ENCODE measurements at places on chromosomes 16 and 17. TPM values are rescaled to one million over a fixed set of nuclear protein-coding genes. Genes with fewer than 3 reads are reported as not detected.

DNA sequence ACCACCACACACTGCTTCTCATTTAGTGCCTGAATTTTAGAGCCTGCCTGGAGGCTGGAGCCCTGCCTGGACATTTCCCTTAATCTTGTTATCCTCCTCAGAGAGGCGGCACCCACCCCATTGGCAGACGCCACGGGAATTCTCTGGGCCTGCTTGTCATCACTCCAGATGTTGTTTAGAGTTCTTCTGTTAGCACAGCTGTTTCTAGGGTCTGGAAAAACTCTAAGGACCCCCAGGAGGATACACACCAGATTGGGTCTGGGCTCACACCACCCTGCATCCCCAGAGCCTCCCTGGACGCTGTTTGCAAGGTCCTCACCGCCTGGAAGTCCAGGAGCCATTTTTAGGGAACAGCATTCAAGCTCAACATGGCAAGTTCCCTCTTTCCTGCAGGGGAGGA is 565 bp upstream of the XAF1 start:
- DNase-seq = peak; percentile 76

GRCh38 chr17:72726936-72727335 is 365.6 kb downstream of the SLC39A11 start:
- no peak for DNase-seq

GRCh38 chr17:76969598-76970172 is 101.5 kb downstream of the MGAT5B start:
- no peak for DNase-seq

GRCh38 chr17:57766318-57766943 is 21.3 kb upstream of the CCDC182 start:
- DNase-seq = no peak

Gene INCA1
- total RNA-seq = 1.2 TPM

DNA sequence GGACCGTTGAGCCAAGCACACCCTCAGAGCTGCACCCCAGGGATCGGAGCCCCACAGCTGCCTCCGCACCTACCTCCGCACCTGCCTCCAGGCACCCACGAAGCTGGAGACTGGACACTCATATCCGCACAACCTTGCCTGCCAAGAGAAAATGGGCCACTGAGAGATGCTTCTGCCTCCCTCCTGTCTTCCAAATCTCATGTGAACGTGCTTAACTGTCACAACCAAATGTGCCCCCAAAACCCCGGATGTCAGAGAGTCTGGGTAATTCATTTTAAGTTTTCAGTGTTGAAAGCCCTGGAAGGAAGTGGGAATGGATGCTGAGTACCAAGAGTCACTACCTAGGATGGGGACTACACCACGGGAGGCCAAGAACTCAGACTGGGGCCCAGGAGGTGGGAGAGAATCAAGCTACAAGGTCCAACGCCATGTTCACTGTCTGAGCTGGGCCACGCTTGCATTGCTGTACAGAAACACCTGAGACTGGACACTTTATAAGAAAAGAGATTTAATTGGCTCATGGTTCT is 49.5 kb upstream of the MEAK7 start:
- no peak for DNase-seq

Gene OR3A2
- total RNA-seq = not detected

Gene SLC12A4
- total RNA-seq = 139 TPM

GRCh38 chr17:43015579-43015978 is 6.6 kb downstream of the VAT1 start:
- DNase-seq = peak; percentile 65

- no peak for DNase-seq
Measured at GRCh38 chr17:8855477-8856204, 11.8 kb downstream of the PIK3R6 start.

DNA sequence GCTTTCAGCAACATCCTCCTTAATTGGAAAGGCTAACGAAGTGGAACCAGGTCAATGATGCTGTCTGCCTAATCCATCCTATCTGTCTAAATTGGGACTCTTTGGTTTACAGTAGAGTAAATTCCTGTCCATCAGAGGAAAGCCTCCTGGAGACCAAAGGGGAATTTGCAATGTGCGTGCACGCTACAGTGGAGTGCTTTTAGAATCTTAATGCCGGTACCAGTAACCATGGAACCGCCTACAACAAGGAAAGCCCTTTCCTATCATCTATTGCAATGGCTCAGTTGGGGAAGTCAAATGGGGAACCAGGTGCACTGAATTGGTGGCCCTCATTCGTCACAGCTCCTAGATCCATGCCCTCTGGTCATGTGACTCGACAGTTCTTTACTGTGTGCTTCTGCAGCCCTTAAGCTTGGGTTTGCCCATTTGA is 110.1 kb downstream of the XYLT1 start:
- no peak for DNase-seq

DNA sequence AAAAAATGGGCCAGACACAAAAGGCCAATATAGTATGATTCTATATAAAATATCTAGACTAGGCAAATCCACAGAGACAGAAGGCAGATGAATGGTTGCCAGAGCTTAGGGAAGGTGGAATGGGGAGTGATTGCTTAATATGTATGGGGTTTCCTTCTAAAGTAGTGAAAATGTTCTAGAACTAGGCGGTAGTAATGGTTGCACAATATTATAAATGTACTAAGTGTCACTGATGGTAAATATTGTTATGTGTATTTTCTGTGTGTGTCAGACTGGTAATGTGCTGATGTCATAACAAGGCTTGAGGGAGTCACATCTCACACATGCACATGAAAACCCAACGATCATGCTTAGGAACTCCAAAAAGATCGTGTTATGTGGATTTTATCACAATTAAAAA is 106.9 kb upstream of the SIAH1 start:
- DNase-seq = no peak

DNA sequence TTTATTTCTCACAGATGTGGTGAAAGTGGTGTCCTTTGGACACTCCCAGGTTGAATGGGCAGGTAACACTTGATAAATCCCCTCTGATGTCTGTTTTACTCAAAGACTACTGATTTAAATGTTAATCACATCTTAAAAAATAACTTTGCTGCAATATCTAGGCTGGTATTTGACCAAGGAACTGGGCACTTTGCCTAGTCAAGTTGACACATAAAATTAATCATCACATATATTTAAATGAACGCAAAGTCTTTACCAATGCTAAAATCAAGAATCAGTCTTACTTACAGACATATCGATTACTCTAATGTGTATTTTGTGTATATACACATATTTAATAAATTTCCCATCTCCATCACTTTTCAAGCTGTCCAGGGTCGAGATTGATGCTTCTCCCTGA is 7.0 kb downstream of the MT2A start:
- no peak for DNase-seq

DNA sequence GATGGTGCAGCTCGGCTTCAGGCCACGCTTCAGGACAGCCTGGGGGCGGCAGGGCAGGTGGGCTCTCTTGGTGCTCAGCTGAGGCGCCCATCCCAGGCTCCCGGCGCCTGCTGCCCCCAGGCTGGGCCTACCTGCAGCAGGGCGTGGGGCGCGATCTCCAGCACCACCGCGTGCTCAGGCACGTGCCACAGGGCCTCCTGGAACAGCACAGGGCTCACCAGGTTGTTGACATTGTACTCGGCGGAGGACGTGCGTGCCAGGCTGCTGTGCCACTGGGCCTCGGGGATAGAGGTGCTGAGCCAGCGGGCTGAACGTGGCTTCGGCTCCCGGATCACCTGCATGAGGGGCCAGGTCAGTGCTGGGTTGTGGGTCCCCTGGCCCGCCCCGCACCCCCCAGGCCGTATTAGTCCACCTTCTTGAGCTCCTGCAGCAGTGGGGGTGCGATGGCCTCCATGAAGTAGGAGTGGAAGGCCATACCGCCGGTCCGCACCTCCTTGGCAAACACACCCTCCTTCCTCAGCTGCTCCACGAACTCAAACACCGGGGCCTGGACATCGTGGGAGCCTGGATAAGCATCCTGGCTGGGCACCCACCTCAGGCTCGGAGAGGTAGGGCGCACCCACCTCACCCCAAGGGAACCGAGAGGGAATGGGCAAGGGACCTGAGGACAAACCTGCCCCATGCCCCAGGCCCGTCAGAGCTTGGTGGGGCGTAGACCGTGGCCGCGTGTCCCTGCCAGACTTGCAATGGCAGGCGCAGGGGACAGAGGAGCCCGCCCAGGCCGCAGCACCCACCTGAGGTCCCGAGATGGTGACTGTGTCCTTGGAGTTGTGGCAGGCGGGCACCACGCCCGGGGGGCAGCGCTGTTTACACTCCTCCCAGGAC is 9.0 kb downstream of the FASN start:
- DNase-seq = peak; percentile 41

DNA sequence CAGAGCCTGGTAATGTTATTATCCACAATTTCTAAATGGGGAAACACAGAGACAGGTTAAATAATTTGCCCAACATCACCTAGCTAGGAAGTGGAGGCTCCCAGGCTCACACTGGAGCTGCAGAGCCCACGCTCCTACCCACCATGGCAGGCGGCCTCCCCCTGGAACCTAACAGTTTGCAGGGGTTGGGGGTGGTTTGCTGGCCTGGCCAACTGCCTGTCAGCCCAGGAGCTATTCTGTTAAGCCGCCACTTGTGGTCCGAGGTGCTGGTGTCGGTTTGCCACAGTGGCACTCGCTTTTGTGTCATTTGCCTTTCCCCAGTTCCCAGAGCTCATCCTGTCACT is 3.6 kb downstream of the PRCD start:
- no peak for DNase-seq

Gene MARVELD3
- not detected for total RNA-seq

- no peak for DNase-seq
Measured at GRCh38 chr17:35548208-35548810, 10.8 kb upstream of the SLFN12L start.

DNA sequence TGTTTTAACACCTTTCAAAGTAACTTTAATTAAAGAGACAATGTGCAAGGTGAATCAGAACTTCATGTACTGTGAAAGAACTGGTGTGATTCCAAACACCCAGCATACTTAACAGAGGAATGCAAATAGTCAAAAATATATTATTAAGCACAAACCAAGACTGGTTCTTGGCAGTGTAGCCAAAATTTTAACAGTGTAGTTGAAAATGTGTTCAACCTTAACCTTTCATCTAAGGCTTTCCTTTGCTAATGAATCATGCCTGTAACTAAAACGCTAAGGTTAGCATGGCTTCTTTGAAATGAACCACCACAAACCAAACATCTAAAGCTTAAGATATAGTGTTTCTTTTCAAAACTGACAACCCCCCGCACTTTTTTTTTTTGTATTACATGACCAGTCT is 146.3 kb upstream of the AXIN2 start:
- DNase-seq = no peak

DNA sequence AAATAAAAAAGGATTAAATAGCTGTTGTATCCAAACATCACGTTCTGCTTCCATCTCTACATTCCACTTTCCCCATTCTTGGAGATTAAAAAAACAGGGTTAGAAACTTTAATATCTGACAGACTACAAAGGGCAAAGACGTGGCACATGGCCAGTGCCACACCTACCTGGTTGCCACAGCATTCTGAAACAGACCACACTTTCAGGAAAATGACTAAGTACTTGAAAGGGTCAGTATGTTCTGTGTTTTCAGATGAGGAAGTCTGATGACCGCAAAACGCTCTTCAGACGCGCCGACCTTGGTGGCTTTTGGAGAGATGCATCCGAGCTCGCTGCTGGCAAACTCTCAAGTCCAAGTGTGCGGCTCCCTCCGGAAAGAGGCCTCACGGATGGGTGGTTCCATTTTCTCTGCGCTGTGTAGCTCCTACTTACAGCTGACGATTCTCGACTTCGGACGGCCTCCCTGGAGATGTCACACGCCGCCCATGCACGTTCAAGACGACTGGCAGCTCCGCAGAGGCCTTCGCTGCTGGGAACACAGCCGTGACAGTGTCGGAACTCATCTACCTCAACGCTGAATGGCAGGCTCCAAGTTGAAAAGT is 15.5 kb downstream of the MAP1LC3B start:
- DNase-seq = no peak

GRCh38 chr17:46962374-46962790 is 16.7 kb downstream of the RPRML start:
- peak; percentile 38 for DNase-seq

DNA sequence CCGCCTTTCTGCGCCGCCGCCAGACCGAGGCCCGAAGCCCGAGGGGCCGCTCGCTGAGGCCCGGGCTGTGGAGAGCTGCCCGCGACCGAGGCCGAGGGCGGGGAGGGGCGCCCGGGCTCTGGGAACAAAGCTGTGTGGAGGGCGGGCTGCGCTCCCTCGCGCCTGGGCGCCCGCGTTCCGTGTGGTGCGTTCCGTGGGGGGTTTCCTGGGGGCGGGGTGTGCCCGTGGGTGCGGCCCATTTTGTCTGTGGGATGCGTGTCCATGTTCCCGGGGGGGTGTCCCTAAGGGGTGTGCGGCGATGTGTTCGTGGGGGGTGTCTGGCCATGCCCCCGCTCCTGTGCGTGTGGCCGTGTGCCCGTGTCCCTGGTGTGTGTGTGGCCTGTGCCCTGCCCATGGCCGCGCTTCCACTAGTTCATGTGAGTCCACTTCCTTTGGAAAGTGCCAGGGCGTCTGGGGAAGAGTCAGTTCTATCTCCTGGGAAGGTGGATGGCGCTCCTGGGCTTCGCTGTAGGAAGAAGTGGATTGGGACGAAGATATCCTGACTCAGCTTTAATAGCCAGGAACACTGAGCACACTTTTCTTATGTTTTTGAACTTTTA is 520 bp downstream of the JPT2 start:
- peak; percentile 84 for DNase-seq

DNA sequence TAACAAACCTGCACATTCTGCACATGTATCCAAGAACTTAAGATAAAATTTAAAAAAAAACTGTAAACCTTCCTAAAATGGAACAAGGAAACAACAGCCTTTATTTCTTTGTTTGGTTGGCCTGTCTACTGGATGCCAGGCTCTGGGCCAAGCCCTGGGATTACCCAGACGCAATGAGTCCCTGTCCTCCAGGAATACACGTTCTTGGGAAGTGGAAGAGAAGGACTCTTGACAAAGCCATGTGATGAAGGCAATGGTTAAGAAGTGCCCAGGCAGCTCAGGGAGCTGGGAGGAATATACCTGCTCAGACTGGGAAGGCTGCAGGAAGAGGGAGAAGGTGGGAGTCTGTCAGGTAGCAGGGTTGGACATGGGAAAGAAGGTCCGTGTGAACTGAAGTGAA is 115.4 kb downstream of the AXIN2 start:
- DNase-seq = no peak

DNA sequence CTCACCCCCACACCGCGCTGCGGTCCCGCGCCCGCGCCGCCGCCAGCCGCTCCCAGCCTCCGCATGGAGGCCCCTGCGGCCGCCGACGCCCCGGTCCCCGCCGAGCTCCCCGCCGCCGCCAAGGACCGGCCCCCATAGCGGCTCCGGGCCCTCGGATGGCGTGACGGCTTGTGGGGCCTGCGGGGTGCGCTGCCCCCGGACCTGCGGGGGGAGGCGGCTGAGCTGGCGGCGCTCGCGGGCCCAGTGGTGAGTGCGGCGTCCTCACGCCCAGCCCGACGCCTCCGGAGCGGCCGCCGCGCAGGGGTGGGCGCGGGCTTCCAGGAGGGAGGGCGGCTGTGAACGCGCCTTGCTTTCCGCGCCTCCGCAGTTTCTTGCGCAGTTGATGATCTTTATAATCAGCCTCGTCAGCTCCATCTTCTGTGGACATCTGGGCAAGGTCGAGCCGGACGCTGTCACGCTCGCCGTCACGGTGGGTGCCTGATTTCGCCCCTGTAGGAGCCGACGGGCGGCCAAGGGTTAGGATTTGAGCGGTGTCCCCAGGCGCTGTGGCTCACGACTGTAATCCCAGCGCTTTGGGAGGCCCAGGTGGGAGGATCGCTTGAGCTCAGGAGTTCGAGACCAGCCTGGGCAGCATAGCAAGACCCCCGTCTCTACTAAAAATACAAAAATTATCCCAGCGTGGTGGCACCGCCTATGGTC is 46.4 kb downstream of the SLC47A1 start:
- DNase-seq = no peak

Gene CBX2
- 1.2 TPM for total RNA-seq

Gene HASPIN
- 0.27 TPM for total RNA-seq

GRCh38 chr16:15816228-15816627 is 40.6 kb downstream of the MYH11 start:
- no peak for DNase-seq
